ENCODE measurements at places on chromosomes 6 and 20.

GRCh38 chr6:145507239-145507638, 228.1 kb downstream of the EPM2A start:
- DNase-seq: no peak

GRCh38 chr20:58313396-58313795, 3.9 kb downstream of the RAB22A start:
- DNase-seq: no peak

DNA sequence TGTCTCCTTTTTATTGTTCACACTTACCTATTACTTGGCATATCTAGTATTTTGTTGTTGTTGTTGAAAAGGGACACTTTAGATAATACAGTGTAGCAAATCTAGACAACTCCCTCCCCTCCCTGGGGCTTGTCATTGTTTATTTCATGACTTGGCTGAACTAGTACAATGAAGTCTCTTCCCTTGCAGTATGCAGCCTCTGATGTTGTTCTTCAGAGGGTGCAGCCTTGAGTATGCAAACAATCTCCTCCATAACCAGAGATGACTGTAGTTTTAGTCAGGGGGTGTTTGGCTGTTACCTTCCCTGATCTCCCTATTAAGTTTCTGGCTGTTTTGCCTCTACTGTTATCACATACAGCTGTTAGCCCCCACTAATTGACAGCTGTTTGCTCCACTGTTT, 315.4 kb upstream of the RUNX2 start:
- DNase-seq: no peak

DNA sequence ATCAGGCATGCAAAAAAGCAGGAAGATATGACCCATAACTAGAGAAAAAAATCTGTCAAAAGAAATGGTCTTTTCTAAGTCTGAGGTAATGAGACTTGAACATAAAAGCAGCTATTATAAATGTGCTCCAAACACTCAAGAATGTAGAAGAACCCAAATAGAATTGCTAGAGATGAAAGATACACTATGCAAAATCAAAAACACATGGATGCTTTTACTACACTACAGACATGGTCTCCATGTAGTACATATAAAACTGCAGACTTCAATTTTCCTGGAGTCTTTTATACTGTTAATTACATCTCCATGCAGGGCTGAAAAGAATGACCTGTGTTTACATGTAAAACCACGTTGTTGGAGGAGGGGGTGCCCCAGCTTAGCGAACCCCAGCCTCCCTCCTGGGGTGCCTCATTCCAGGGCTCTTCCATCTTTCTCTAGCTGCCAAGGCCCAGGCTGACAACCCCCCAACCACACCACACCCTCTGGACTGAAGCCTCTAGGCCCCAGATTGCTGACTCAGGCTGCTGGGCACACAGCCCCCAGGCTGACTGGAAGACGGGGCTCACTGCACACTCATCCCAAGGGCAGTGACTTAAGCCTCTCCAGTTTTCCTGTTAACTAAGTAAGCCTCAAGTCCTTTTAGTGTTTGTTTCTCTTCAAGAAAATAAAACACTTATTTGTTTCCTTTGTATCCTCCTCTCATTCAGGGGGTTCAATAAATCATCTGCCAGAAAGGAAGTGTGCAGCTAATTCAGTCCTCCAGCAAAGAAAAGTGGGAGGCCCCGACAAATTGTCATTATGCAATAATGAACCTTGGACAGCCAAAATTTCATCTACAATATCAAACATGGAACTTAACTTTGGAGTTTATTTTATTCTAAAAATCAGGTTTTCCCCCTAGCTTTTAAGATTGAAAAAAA, 26.0 kb upstream of the PLAGL1 start:
- DNase-seq: no peak

DNA sequence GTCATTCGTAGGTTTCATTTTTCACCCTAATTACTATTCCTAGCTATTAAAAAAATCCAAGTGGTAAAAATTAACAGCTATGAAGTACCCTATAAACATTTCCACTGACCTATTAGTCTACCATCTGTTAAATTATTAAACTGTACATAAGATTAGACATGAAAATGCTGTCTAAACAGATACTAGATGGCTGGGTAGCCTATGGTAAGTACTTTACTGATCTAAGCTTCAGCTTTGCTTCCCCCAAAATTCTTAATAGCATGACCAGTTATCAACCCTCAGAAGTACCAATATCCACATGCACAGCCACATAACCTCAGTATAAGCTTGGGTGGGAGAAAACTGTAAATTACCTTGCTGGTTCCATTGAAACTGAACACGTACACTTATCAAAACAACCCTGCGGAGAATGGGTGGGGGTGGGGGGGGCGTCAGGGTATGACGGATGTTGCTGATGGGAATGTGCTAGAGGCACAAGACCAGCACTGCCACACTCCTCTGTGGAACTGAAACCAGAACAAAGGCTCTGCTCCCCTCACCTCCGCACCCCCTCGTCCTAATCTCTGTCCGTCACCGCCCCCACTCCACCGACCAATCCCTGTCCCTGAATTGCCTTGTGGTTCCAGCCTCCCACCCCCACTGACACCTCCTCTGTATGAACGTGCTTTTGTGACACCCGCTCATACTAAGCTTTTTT, 45.3 kb downstream of the B4GALT5 start:
- no peak for DNase-seq

DNA sequence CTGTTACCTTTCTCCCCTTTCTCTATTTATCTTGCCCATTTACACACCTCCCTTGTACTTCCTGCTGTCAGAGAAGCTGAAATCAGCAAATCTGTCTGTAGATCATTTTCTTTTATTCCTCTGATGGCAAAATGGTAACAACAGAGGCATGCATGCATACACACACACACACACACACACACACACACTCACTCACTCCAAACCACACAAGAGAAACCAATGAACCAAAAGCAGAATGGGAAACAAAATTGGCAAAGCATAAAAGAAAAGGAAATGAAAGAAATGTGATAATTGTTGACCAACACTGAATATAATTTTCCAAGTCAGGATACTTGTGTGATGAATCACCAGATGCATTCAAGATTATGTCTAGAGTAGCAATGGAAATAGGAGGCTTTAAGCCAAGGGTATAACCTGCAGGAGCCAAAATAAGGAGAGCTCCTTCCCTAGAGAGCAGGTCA, 172.4 kb downstream of the PLCB4 start:
- DNase-seq: no peak

GRCh38 chr6:166830185-166830890, 126.0 kb downstream of the RNASET2 start:
- no peak for DNase-seq

DNA sequence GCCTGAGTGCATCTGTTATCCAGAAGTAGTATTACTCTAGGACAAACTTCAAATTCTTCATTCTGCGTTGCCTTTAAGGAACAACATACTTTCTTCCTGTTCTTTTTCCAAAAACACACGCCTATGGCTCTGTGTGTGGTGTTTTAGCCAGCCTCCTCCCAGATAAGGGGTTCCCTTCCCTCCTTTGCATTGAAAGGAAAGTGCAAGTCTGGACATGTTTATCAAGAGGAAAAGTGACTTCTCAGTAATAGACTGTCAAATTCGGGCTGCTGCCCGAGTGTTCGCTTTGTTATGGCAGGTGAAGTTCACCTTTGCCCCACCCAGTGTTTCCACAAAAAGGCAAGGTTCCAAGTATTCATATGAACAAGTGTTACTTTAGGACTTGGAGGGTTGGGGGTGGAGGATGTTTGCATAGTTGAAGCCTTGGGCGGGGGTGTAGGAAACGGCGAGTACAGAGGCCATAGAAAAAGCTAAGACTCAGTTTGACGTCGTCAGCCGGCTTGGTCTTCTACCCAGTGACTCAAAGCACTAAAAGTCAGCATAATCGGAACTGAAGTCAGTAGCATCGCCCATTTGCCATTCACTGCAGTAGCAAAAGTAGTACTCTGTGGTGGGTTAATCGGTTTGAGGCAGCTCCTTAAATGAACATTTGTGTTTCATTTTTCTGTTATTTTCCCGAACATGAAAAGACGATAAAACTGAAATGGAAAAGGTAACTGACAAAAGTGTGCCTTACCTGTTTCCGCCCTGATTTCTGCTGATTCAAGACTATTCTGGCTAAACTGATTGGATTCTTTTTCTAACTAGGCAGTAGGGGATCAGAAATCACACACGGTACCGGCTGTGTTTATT, 12.5 kb downstream of the PRDM1 start:
- no peak for DNase-seq

- DNase-seq: no peak
Observed at GRCh38 chr6:167664678-167665660, 161.7 kb upstream of the AFDN start.

DNA sequence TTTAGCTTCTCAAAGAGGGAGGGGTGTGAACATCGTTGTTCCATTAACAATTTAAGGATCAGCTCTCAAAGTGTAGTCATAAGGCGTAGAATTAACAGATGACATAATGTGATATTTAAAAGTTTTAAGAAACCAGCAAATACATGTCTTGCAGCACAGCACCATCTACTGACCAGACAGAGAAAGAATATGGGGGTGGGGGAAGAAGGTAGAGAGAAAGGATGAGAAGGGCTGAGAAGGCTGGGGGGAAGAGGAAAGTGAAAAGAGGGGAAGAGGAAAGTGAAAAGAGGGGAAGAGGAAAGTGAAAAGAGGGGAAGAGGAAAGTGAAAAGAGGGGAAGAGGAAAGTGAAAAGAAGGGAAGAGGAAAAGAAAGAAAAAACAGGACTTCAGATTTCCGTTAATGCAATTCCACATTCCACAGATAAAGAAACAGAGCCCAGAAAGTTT, 80.9 kb downstream of the HAO1 start:
- DNase-seq: no peak

Data from tibial artery (tissue), 4 donors.